ENCODE measurements at places on chromosomes 5 and 9.

- no peak for DNase-seq
Observed at GRCh38 chr5:54553659-54554207, 36.2 kb downstream of the SNX18 start.

- no peak for DNase-seq
Observed at GRCh38 chr5:146359836-146360235, 21.2 kb downstream of the POU4F3 start.

DNA sequence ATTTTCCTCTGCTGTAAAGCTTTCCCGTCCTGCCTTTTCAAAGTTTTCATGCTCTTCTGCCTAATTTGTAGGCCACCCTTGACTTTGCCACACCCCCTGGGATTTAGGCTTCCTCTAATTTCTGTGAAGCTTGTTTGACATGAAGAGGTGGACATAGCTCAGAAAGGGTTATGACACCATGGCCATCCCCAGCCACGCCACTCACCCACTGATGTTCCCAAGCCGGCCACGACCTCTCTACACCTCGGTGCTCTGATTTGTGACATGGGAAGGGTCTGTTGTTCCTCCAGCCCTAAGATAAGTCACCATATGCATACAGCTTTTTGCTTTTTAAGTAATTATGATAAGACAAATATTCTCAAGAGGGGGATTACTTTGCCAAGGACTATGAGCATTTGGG is 139.5 kb downstream of the BARX1 start:
- DNase-seq = no peak

DNA sequence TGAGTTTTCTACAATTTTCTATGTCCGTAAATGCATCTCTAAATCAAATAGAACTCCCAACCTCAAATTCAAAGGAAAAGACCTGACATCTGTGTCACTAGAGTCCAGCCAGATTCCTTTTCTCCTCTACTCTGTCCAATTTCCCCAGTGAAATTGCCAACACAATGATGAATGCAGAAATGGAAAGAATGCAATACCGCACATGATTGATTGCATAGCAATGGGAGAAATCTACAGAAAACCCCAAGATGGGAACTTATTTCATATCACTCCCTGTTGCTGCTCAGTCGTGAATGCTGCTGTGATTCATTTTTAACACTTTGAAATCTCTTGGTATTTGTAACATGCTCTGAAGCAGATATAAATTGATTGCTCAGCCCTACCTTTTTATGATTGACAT is 355.1 kb upstream of the TUSC1 start:
- DNase-seq = no peak

GRCh38 chr9:37445832-37446231 is 19.4 kb downstream of the ZBTB5 start:
- no peak for DNase-seq

DNA sequence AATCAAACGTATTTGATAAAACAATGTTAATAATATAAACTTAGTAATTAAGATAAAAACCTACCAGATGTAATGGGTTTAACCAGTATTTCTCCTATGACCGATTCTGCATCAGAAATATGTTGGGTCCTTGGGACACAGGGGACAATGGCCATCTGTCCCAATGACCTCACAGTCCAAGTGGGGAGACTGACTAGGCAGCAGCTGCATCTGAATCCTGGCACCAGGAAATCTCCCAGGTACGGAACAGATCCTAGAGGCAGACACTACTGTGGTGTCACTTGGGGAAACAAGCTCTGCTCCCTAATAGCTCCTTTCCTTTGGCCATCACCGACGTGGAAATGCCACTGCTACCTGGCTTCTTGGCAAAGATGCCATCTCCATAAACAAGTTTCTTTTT is 81.8 kb upstream of the SARDH start:
- DNase-seq = no peak
